ENCODE measurements at places on chromosomes 2 and 18.

DNA sequence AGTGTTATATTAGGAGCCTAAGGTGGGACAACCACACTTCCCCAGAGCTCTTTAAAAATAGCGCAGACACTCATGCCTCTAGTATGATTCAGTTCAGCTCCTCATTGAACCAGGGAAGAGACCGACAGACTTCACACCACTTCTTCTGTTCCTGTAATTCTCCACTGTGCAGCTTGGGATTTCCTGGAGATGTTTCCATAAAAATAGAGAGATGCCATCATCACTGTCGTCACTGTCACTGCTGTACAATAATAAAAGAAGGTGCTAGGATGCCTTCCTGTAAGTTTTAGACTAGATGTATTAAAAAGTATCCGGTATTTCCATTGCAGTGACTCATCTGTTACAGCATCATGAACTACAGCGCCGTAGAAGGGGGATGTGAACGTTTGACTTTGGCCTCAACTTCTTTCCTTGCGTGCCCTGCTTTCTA, 110.9 kb downstream of the FAM210A start:
- DNase-seq: no peak

DNA sequence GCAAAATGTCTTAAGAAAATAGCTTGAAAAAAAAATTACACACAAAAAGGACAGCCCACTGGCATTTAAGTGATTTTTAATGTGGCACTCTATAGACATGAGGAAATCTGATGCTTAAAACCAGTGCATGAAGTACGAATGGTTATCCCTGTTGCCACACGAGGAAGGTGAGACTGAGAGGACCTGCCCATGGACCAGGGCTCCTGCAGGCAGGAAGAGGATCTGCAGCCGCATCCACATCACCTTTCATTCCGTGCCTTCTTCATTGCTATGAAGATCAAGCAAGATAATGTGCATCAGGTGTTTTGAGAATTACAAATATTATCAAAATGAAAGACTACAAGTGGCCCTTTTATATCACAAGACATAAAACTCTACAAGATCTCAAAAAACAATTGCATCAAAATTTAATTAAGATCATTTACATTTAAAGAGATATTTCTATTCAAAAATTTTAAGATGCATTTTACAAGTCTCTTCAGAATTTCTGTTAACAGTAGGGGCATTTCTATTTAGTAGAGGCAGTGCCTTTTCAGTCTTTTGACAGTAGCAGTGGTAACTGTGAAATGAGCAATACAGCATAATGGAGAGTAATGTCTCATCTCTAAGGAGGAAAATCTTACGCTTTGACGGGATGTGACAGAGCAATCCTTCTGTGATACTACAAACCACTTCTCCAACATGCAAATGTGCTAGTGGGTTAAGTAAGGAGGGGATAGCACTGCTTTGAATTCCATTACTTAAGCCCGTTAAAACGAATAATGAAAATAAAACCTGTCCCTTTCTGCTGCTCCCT, 83.4 kb downstream of the SLC5A7 start:
- DNase-seq: no peak

DNA sequence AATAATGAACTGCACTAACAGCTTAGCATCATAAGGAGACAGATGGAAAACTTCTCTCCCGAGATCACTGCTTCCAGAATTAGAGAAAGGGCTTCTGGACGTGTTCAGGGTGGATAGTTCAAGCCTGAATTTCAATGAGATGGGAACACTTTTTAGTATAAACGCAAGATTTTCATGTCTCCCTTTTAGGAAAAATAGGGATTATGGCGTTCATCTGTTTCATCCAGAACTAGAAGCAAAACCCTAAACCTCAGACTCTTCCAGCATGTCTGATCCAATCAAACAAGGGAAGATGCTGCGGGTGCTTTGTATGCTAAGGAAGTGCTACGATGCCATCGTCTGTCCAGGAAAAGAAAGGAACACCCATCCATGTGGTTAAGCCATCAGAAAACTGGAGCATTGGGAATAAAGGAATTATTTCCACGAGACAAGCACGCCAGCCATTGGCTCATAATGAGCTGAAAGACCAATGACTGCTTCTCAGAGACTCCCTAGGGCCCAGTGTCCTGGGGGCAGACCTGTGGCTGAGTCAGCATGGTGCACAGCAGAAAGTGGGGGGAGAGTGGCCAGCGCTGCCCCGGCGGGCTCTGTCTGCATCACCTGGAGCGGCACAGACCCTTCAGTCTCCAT, 65.9 kb upstream of the AFF3 start:
- DNase-seq: no peak

DNA sequence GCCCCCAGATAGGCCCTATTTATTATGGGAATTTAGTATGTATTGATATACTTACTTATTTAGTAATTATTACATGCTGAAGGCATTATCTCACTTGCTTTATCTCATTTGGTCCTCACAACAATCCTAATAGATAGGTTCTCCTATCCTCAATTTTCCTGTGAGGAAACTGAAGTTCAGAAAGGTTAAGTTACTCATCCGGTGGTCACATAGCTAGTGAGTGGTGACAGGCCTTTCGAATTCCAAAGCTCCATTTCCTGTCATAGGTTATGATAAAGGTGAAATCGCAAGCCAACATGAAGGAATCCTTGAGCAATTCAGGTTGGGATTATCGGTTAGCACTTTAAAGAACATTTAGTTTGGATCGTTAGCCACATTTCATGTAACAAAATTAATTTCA, 33.3 kb downstream of the NAB1 start:
- no peak for DNase-seq

GRCh38 chr2:39646267-39646666, 19.4 kb upstream of the TMEM178A start:
- no peak for DNase-seq

DNA sequence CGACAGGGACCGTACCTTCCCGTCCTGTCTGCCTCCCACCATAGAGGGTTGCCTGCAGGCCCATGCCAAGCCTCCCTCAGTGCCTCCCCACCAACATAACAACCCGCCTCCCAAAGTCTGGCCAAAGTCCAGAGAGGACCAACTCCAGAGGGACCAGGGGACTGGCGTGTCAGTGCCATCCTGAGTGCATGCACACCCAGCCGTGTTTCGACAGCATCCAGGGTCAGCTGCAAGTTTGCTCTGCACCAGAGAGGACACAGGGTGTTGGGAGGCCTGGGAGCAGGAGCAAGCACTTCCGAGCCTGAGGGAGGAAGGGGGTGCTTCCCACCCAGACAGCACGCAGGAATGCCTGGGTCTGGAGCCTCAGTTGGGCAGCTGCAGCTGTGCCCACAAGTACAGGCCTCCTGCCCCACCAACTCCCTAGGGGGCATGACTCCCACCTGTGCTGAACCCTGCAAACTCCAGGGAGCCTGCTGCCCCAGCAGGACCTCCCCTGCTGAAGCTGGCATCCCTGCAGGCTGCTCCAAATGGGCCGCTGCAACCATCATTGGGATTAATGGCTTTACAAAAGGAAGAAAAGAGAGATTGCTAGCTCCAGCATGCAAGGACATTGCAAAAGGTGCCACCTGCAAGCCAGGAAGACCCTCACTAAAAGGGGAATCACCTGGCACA, 618.1 kb upstream of the FSHR start:
- no peak for DNase-seq

- no peak for DNase-seq
Measured at GRCh38 chr2:240258685-240259084, 118.2 kb upstream of the OTOS start.

GRCh38 chr2:216516730-216517350, 18.2 kb downstream of the RPL37A start:
- DNase-seq: no peak

- no peak for DNase-seq
Measured at GRCh38 chr2:159936471-159936870, 125.9 kb downstream of the PLA2R1 start.

DNA sequence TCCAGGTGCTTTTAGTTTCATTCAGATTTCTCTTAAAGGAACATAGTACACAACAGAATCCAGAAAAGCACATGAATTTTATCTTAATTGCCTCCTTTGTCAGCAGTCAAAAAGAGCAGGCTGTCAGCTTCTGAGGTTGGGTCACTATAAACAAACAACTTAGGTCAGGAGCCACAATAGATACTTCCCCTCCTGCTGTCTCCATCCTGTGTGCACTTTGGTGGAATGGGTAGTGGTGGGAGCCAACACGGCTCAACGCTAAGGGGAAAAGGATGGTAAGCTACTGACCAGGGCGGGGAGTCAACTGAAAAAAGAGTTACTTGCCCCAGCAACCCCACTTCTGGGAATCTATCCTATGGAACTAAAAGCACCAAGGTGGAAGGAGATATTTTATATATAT, 121.9 kb downstream of the PAX3 start:
- DNase-seq: no peak

DNA sequence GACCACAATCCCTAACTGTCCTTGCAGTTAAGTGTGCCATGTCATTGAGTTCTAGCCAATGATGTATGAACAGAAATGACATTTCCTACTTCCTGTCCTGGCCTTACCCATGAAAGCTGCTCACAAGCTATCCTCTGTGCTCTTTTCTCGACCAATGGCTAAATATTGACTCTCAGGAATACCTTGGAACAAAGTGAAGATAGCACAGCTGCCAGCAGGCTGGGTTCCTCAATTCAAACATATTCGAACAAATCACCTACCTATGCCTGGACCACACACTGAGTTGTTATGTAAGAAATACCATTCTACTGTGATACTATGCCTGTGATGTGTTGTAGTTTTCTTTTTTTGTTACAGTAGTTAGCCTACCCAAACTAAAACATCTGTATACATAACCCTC, 65.1 kb downstream of the GAREM1 start:
- DNase-seq: no peak

DNA sequence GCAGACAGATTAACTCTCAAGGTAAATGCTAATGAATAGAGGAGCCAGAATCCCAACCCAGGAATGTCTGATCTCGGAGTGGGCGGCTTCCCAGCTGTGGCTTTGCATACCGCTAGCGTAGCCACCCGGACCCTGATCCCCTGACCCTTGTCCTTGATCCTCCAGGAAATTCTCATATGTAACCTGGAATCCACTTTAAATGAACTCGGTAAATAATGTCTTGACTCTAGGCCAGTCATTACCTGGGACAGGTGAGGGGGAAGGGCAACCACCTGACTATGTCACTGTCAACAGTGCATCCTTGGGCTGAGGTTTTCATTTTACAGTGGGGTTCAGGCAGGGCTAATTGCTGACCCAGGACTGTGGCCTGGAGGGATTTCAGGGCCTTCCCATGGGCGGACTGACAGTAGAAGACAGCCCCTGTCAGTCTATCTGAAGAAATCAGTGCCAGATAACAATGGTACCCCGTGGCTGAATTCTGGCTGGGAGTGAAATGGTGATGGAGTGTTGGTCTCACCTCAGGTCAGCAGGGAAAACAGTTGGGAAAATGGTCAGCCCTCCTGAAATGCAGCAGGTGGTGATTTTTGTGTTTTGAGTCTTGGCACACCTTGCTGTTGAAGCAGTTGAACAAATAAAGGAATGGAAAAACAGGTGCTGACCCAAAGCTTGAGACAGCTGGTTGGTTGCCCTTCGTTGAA, 9.6 kb downstream of the ACKR3 start:
- no peak for DNase-seq

- no peak for DNase-seq
Measured at GRCh38 chr2:100589527-100589926, 26.7 kb downstream of the PDCL3 start.

- DNase-seq: no peak
Measured at GRCh38 chr2:207233731-207234130, 68.0 kb upstream of the KLF7 start.

GRCh38 chr2:2826621-2827020, 495.5 kb upstream of the MYT1L start:
- DNase-seq: no peak

DNA sequence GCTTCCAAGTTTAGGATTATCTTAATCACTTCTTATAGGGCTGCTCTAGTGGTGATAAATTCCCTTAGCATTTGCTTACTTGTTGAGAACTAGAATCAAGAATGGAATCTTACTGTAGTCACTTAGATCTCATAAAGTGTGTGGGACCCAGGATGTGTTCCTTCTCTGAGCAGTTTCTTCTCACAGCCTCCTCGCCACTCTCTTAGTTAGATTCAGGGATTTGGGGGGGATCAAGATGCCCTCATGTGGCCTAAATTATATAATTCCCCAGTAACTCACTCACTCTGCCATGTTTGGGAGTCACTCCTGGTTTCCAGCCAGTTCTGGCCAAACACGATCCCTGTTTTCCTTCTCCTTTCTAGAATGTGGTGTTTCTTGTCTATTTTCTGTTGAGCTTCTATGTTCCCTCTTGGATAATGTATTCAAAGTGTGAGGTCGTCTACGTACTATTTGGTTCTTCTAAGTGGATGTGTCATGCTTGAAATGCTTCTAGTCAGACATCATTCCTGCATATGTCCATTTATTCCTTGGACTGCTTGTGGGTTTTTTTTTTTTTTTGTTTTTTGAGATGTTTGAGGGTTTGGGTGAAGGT, 414.9 kb upstream of the SYT4 start:
- no peak for DNase-seq

- DNase-seq: no peak
Measured at GRCh38 chr2:224312741-224313140, 89.2 kb downstream of the FAM124B start.

- DNase-seq: no peak
Measured at GRCh38 chr2:112768432-112768831, 4.0 kb upstream of the CKAP2L start.

DNA sequence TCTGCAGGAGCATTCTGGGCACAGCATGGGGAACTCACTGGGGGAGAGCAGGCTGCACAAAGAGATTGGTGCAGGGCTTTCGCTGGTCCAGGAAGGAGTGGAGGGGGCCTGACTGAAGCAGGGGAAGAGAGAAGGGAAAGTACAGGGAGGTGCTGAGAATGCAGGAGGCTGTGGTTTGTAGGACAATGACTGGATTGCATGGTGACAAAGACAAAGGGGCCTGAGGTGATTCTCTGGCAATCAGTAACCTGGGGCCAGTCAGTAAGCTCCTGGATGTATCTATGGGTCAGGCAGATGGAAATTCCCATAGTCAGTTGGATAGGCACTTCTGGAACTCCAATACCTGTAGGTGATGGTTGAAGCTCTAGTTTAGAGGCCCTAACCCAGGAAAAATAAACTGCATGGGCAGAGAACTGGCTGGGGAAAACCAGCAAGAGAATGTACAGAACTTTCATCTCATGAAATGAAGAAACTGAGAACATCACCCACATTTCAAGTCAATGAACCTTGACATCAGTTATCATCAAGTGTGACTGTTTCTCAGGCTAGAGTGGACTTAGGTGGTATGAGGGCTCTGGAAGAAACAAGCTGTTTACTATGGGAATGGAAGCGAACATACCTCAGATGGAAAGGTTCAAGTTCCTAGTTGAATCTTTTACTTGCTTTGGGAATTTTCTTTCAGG, 193.2 kb downstream of the TPGS2 start:
- no peak for DNase-seq

DNA sequence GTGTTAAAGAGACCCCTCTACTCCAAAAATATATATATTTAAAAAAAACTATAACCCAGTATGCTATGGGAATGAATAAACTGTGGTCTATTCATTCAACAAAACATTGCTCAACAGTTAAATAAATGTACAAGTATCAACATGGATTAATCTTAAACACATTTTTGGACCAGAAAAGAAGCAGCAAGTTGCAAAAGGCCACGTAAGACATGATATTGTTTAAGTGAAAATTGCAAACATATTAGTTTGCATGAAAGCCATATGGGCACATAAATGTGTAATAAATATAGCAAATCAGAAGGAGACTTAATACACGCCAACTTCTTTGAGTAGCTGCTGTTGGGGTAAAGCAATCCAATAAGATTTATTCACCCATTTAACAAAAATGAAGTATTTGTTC, 321.5 kb downstream of the FBXO15 start:
- DNase-seq: no peak

- DNase-seq: no peak
Measured at GRCh38 chr2:106030287-106031268, 163.5 kb downstream of the UXS1 start.

- no peak for DNase-seq
Measured at GRCh38 chr18:3777719-3778118, 327.7 kb downstream of the TGIF1 start.

GRCh38 chr2:88857951-88858411, 166.5 kb downstream of the RPIA start:
- peak; percentile 68 for DNase-seq
